Neural crest cell (in vitro differentiated cells): ENCODE measurements at places on chromosomes 2 and 18.

- no peak for DNase-seq
Measured at GRCh38 chr2:7930800-7931635, 750.8 kb upstream of the ID2 start.

DNA sequence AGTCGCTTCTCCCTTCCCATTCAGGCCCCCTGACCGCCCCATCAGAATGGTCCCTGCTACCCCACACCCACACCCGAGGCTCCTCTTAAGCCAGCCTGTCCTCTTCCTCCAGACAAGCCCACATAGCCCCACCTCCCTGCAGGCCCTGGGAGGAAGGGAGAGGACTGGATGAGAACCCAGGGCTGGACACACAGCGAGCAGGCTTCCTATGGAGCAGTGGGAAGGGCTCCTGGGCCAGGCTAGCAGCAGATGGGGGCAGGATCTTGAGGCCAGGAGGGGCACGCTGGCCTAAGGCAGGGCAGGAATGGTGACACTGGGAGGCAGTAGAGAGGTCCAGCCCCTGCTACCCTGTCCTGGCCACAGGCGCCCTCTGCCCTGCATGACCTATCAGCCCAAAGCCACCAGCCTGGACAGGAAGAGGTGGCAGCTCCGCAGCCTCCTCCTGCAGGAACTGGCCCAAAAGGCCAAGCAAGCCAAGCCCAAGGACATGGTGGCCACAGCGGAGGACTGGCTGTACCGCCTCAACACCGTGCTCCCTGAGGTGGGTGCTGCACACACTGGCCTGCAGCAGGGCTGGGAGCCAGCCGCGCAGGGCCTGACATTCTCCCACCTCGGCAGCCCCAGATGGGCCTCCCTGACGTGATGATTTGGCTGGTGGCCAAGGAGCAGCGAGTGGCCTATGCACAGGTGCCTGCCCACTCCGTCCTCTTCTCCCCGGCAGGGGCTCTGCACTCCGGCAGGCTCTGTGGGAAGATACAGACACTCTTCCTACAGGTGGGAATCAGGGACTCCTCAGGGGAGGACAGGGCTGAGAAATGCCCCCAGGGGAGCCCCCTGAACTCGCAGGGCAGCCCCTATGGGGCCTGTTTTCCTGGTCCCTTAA is 43.3 kb downstream of the FER1L5 start:
- DNase-seq, result no peak

- DNase-seq, result no peak
Measured at GRCh38 chr18:36811430-36811829, 17.4 kb downstream of the TPGS2 start.

DNA sequence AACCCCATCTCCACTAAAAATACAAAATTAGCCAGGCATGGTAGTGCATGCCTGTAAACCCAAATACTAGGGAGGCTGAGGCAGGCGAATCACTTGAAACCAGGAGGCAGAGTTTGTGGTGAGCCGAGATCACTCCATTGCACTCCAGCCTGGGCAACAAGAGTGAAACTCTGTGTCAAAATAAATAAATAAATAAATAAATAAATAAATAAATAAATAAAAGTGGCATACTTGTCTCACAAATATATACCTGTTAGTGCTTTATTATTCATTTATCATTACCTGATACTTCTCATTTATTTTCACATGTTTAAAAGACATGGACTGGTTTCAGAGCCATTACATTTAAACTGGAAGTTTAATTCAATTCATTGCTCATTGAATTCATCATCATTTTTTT is 491.4 kb upstream of the CDH7 start:
- no peak for DNase-seq

DNA sequence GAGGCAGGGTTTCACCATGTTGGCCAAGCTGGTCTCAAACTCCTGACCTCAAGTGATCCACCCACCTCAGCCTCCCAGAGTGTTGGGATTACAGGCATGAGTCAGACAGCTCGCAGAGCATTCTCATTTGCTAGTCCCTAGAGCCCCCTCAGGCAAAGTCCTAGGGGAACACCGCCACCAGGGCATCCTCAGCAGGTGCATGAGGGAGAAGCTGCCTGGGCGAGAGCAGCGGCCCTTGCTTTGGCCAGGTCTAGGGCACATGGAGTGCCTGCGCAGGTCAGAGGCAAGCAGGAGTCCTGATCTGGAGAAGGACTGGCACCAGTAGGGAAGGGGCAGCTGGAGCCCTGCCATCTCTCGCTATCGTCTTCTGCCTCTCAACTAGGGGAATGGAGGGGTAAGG is 32.4 kb downstream of the NGEF start:
- DNase-seq, result no peak

- DNase-seq, result no peak
Measured at GRCh38 chr2:183026424-183026823, 11.8 kb downstream of the NCKAP1 start.

DNA sequence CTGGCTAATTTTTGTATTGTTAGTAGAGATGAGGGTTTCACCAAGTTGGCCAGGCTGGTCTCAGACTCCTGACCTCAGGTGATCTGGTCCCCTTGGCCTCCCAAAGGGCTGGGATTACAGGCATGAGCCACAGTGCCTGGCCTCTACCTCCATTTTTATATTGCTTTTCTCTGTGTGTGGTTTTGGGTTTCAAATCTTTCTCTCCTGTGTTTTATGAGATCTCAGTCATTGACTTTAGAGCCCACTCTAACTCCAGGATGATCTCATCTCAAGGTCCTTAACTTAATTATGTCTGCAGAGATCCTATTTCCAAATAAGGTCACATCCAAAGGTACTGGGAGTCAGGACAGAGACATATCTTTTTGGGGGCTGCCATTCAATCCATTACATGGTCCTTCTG is 24.7 kb downstream of the ARL4C start:
- no peak for DNase-seq

DNA sequence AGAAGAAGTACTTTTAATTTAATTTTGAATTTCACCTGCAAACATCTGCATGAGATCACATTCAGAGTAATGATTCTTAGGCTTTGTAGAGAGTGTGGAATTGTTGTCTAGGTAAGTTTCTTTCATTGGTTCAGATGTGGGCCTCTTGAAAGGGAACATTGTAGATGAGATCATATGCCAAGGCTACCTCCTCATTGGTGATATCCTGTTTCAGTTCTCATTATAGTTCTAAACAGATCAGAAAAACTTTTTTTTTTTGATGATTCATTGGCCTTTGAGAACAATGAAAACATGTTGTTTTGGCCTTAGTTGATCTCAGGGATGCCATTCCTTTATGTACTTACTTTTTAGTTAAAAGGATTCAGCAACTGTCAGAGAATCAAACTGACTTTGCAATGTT is 44.5 kb downstream of the EML6 start:
- no peak for DNase-seq

DNA sequence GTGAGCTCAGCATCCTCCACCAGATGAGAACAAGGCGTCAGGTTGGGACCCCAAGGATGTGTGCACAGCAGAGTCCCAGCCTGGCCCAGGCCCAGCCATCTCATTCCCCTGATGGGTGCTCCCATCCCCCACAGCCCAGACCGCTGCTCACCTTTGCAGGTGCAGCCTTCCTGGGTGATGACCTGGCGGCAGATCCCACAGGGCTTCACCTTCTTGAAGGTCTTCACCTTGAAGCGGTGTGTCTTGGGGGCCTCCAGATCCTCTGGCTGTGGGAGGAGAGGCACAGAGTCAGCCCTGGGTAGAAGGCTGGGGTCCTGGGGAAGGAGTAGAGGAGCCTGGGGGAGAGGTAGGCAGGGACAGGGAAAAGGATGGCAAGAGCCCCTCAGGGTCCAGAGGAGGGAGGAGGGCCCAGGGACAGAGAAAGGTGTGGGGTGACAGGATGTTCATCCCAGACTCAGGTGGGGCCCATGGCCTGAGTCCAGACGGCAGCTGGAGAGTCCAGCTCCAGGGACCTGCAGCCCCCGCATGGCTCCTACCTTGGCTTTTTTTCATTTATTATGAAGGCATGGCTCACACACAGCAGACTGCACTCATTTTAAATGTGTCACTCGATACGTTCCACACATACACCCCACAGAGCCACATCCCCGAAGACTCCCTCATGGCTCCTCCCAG is 11.9 kb downstream of the TNS1 start:
- DNase-seq, result no peak

GRCh38 chr2:190569994-190570755 is 35.7 kb upstream of the NEMP2 start:
- DNase-seq, result no peak
